ENCODE measurements at places on chromosomes 2 and 18.
A peak's percentile ranks its signal among the peaks of the same experiment; 100 is the strongest.

GRCh38 chr18:59675346-59675745 lies 21.9 kb downstream of the CCBE1 start:
- no peak for DNase-seq

DNA sequence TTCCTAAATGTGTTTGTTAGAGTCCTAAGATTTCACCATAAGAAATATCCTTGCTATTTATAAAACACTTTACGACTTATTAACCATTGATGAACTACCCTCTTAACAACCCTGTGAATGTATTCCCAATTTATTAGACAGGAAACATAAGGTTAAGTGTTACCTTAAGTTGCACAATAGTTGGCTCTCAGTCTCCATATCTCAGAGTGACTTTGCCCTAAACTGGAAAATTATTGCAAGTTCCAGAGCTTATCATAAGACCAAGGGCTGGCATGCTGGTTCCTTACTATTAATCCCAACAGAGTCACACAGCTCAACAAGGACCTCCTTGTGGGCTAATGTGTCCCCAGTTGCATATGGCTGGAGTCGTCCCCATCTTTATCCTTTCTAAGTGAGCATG lies 165.8 kb downstream of the INSIG2 start:
- DNase-seq = no peak

- no peak for DNase-seq
Observed at GRCh38 chr18:58362027-58362575, 266.8 kb downstream of the ALPK2 start.

- DNase-seq = peak; percentile 71
Observed at GRCh38 chr2:205747829-205748386, 65.6 kb downstream of the NRP2 start.

GRCh38 chr2:145066856-145067548 lies 547.1 kb upstream of the ZEB2 start:
- no peak for DNase-seq

GRCh38 chr2:213167271-213167930 lies 16.0 kb upstream of the IKZF2 start:
- DNase-seq = no peak

- DNase-seq = no peak
Observed at GRCh38 chr2:161208527-161209139, 48.4 kb downstream of the TANK start.

DNA sequence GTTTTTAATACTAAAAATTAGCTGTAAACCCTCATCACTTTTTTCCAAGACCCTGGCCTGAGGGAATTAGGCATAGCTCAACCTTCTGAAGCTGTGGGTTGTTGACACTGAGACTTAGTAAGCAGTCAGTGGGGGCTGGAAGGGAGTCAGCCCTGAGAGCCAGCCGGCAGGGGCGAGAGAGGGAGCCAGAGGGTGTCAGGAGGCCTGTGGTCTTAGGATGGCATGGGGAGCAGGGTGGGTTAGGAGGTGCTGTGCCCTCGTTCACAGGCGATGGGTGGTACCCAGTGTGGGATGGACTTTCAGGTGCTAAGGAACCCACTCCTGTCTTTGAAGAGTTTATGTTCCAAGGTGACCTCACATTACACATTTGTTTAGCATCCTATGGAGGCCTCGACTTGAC lies 49.3 kb downstream of the IL1RL2 start:
- no peak for DNase-seq

DNA sequence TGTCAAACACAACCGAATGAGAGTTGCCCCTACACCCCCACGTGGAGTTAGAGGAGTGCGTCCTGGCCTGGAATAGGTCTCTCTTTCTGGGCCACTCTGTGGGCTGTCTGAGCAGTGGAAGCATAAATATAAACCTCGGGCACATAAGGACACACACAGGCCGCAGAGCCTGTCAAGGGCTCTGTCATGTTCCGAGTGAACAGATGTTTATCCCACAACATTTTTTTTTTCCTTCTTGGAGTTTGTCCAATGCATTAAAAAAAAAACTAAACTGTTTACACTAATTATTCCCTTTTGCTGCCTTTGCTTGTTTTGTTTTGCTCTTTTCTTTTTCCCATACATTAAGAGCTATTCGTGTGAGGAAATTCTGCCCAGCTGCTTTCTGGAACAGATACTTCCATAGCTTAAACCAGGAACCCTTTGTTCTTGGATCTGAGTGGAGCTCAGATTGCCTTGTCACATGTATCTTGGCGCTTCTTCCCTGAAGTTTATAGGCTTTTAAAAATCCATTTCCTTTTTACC lies 228.3 kb upstream of the FOSL2 start:
- DNase-seq = no peak

GRCh38 chr2:19425419-19425818 lies 67.0 kb upstream of the OSR1 start:
- no peak for DNase-seq

- no peak for DNase-seq
Observed at GRCh38 chr2:108968619-108969018, 20.4 kb downstream of the EDAR start.

DNA sequence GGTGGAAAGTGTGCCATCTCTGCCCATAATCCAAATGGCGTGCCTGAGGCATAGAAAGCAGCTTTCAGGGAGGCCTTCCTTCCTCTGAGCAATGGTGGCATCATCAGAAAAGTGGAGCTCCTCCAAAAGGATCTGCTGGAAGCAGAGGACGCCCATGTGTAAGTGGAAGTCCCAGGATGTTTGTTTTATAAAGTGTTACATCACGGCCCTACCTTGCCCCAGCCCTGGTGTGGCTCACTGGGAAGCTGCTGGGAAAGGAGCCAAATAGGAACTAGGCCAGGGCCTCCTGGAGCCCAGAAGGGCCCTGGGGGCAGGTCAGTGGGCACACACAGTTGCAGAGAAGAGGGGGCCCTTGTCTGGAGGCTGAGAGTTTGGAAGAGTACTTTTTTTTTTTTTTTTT lies 4.2 kb upstream of the ODC1 start:
- DNase-seq = no peak

- no peak for DNase-seq
Observed at GRCh38 chr18:10216791-10217190, 237.6 kb upstream of the APCDD1 start.

DNA sequence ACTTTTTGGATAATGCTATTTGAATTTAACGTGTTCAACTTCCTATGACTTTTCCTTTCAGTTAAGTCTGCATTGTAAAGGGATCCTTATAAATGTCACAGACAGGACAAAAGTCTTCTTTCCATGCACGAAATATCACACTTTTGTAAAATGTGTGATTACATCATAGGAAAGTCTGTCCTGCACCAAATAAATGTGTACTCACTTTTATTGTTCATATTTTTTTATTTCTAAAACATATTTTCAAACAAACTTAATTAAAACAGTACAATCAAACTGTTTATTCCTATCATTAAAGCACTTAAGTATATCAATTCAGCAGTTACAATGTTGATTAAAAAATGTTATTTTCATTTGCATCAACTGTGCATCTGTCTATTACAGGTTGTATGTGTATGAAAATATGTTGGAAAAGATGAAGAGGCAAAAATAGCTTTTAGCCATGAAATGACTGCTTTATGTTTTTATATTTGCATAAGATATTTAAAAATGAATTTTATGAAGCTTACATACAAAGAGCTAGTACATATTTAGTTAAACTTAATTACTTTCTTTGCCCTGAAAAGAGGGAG lies 105.6 kb downstream of the CSRNP3 start:
- no peak for DNase-seq

GRCh38 chr2:38581193-38582147 lies 21.3 kb downstream of the HNRNPLL start:
- peak; percentile 43 for DNase-seq

DNA sequence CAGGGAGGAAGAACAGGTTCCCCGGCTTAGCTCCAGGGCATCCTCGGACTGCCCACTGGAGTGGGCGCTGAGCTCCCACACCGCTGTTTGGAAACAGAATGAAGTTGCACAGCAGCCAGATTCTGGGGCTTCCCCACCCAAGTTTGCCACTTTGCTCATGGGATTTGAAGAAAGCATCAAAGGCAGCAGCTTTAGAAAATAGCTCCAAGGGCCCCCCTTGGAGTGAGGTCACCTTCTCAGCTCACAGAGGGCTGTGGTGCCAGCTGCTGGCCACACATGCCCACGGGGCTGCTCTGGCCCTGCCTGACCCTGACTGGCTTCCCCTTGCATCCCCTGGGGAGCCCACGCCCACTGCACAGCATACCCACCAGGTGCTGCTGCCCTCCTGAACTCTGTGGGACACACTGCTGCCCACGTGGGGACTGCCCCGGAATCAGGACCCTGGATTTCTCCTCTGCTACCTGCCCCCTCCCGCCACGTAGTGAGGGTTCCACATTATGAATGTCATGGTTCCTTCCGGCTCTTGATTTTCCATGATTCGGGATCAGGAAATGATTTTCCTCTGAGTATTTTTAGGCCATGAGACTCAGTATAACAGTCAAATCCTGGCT lies 70.3 kb downstream of the TGOLN2 start:
- DNase-seq = no peak

Data from NCI-H748 treated with DMSO at 0.1 percent for 48 hours (cell line).